Brain pericyte (primary cell): ENCODE measurements at places on chromosomes 11 and 22.

- DNase-seq: no peak
Measured at GRCh38 chr11:120025606-120026335, 112.1 kb downstream of the TRIM29 start.

DNA sequence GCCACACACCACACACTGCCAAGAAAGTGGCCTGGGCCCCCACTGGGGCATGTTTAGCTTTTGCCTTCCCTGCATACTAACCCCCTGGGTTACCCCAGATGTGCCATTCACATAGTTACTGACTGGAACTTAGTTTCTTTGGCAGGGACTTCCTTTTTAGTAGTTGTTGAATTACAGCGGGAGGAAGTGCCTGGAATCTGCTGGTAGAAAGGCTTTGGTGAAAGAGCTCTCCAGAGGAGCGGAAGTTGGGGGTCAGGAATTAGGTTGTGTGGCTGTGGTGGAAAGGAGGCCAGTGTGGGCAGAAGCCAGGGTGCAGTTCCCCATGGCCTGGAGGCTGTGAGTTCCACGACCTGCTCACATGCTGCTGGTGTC, 69.0 kb downstream of the MED15 start:
- DNase-seq: no peak

- DNase-seq: no peak
Measured at GRCh38 chr22:45960477-45961386, 16.2 kb downstream of the WNT7B start.

- no peak for DNase-seq
Measured at GRCh38 chr11:66696146-66696545, 18.5 kb upstream of the RBM4B start.

- DNase-seq: no peak
Measured at GRCh38 chr22:50610581-50610980, 10.0 kb downstream of the MAPK8IP2 start.

GRCh38 chr22:28920757-28921584, 37.6 kb downstream of the ZNRF3 start:
- DNase-seq: no peak

GRCh38 chr11:69658626-69659450, 16.3 kb downstream of the LTO1 start:
- DNase-seq: no peak

DNA sequence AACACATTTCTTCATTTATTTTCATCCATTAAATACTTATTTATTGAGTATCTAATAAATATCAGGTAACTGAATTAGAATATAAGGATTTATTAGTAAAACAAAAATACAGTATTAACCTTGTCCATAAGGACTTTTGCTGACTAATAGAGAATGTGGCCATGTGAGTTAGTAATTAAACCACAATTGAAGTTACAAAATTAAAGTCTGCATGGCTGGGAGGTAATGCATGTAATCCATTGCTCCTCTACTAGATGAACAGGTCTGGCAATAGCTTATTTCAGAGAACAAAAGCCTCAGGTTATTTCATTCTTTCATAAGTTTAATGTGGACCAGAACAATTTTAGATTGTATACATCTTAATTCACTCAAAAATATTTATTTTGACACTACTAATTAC, 9.9 kb upstream of the CARD18 start:
- no peak for DNase-seq

- no peak for DNase-seq
Measured at GRCh38 chr22:23086787-23087186, 16.5 kb downstream of the GNAZ start.

DNA sequence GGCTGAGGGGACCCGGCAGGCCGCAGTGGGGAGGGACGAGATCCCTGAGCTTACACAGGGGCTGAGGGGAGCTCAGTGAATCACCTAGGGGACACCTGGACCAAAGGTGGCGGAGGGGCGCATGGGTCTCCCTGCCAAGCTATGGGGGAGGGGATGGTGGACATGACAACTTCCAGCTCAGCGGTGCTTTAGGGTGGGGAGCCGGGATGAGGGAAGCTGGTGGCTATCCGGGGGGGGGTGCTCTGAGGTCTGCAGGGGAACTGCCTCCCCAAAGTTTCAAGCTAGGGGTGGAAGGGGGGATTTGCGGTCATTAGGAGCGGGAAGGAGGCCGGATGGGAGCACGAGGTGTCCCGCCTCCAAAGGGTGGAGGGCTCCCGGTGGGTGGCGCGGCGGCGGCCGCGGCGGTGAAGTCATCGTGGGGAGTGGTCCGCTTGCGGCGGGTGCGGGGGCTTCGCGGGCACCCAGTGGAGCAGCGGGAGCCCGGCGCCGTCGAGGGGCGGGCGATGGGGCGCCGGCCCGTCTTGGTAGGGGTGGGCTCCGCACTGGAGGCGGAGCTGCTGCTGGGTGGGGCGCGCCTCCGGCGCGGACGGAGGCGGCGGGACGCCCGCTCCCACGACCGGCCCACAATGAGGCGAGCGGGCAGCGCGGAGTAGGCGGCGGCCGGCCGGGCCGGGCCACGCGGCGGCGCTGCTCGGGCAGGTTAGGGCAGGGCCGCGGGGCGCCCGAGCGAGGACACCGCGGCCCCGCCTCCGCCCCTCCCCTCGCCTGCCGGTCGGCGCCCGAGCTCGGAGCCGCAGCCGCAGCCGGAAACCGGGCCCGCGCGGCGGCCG, at the start of gene MICALL1:
MICALL1 (plus strand) TSS at position 764 of the 830 bp plus-strand sequence. CDS start 126 bp downstream, outside the sequence.
- DNase-seq: no peak

- DNase-seq: no peak
Measured at GRCh38 chr11:118343981-118344515, at the start of gene CD3G. CD3G (plus strand) TSS chr11:118344344; CDS start chr11:118344424, 80 bp downstream.

- DNase-seq: no peak
Measured at GRCh38 chr11:120581313-120581712, 69.8 kb downstream of the GRIK4 start.

GRCh38 chr22:44291674-44292360, 20.9 kb downstream of the SHISAL1 start:
- no peak for DNase-seq

- DNase-seq: no peak
Measured at GRCh38 chr11:40292721-40293508, 1166.5 kb downstream of the LRRC4C start.

DNA sequence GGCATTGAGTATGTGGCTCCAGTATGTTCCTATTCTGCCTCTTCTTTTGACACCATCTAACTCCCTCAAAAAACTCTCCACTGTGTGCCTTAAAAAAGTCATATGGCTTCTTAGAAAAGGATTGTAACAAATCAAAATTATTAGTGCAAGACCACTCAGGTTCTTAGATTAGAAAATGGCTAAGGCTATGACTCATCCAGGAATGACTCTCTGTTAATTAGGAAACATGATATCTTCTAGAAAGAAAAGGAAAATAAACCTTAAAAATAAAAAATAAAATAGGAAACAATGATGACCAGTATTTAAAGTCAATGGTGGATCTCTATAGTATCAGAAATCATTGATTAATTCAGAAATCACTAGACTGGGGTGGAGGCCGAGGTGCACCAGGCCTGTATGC, 21.7 kb downstream of the SLC25A17 start:
- no peak for DNase-seq

GRCh38 chr11:31810779-31811647, at the start of gene PAX6:
PAX6 (minus strand) TSS chr11:31811322; CDS start chr11:31806411, 4,911 bp downstream.
- no peak for DNase-seq

DNA sequence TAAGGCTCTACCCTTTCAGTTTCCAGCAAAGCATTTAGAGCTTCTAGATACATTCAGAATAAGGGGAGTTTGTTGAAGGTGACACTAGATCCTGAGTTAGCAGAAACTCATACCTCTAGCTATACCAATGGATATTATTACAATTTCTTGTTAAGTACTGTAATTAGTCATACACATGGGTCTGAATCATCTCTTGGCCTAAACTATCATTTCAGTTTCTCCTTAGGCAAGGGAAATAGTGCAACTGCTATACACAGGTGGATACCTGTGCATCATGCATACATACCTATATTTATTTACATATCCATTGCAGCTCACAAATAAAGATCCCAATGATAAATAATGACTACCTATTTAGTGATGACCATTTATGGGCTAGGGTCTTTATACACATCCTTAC, 45.1 kb upstream of the PAX6 start:
- DNase-seq: no peak

DNA sequence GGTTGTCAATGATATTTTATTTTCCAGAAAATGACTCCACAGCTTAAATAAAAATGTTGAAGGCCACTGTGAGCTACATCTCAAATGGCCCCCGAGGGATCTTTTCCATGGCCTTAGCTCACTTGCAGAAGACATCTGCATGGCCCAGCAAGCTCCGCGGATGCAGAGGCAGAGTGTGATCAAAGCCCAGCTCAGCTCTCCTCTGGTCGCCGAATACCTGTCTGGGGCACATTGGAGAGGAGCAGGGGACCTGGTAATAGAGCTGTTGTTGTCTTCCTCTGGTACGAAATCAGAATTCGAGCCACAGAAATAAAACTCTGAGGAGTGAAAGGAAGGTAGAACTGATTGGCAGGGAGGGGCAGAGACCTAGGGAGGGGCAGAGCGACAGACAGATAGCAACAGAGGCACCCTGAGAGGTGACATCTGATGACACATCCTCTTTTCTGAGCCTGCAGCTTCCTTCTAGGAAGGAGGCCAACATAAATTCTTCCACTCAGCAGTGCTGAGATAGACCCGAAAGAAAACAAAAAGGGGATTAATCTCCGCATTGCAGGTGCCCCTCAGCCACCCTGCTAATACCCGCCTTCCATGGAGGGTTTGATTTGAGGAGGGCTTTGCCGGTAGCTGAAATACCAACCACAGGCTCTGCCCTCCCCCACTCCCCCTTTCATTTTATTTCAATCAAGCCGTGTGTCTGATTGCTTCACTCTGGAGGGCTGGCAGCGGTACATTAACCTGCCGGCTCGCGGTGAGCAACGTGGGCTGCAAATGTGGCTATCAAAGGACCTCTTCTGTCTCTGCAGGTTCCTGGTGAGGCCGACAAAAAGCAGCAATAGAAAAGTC, 759.4 kb downstream of the OPCML start:
- DNase-seq: no peak

GRCh38 chr11:104876861-104877431, 21.3 kb downstream of the CASP12 start:
- no peak for DNase-seq

- no peak for DNase-seq
Measured at GRCh38 chr11:67439321-67440228, 2.1 kb upstream of the PTPRCAP start.

DNA sequence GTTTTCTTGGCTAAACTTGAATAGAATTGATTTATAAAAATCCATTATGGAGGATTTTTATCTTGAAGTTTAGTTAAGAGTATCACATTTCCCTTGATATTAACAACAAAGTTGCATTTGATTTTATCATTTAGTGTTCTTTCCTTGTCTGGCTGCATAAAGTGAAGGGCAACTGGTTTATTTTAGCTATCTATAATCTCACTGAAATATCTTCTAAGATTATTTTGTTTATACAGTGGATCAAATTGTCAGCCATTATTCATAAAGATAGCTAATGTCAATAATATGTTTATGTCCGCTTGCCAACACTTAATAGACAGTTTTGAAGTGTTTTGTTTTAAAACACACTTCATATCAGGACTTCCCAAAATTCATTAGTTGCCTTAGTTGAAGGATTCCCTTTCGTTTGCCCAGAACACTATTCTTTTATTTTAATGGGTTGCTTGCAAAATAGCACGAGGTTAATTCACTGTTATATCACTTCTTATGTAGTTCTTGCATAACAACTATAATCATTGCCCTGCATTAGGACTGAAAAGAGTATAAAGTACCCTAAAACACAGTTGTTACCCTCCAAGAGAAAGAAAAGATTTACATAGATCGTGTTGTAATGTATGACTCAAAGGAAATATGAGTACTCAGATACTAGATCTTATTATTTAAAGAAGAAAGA, 73.0 kb downstream of the MSANTD4 start:
- DNase-seq: no peak
